ENCODE measurements at places on chromosomes 3 and 15. TPM values are rescaled to one million over a fixed set of nuclear protein-coding genes. Genes with fewer than 3 reads are reported as not detected.

DNA sequence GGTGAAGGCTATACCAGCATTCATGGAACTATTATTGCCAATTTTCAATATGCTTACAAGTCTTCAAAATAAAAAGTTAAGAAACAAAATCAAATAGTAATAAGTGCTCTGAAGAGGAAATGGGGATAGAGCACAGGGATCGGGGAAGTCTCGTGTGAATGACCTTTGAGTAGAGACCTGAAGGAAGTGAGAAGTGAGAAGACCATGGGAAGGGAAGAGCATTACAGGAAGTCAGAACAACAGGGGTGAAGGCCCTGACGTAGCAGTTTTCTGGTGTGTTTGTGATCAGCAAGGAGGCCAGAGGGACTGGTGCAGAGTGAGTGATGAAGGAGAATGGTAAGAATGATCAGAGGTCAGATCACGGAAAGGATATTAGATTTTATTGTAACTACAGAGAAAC, 48.1 kb downstream of the STAC start:
- no peak for DNase-seq

CYP1A1 gene
- 6.1 TPM for total RNA-seq

CACNA1D gene
- 30.2 TPM for total RNA-seq

OCA2 gene
- total RNA-seq: 6.0 TPM

Measured in upper lobe of left lung (tissue), 6 donors.